CD8-positive, alpha-beta memory T cell (primary cell): ENCODE measurements at places on chromosomes 4 and X. TPM values are rescaled to one million over a fixed set of nuclear protein-coding genes. Genes with fewer than 3 reads are reported as not detected.

CLDN22 gene
- not detected for total RNA-seq

ODAPH gene
- total RNA-seq, result not detected

ADH1A gene
- total RNA-seq, result not detected

PABPC5 gene
- not detected for total RNA-seq

TMEM35A gene
- total RNA-seq, result not detected

MAGEA4 gene
- not detected for total RNA-seq

OCIAD2 gene
- total RNA-seq, result 55.7 TPM

MAEA gene
- 59.4 TPM for total RNA-seq

ETDA gene
- total RNA-seq, result not detected

FAM156B gene
- 13.2 TPM for total RNA-seq

SMIM20 gene
- total RNA-seq, result 25.1 TPM

ARSJ gene
- total RNA-seq, result not detected

ATP1B4 gene
- not detected for total RNA-seq

KCTD8 gene
- total RNA-seq, result not detected

BRS3 gene
- not detected for total RNA-seq

PDGFC gene
- total RNA-seq, result not detected

PCDH19 gene
- not detected for total RNA-seq

SPATA18 gene
- 0.35 TPM for total RNA-seq
